Activated T-helper 2 cell treated with anti-CD3 and anti-CD28 coated beads, Interferon-gamma antibody, Interleukin-2, Interleukin-4, amounts not matched to agents 10 μg/mL and 5 μg/mL and 100 μg/mL, durations not matched to agents 14 hours and 24 hours and 36 hours (primary cell): ENCODE measurements at places on chromosomes 3 and 15.

DNA sequence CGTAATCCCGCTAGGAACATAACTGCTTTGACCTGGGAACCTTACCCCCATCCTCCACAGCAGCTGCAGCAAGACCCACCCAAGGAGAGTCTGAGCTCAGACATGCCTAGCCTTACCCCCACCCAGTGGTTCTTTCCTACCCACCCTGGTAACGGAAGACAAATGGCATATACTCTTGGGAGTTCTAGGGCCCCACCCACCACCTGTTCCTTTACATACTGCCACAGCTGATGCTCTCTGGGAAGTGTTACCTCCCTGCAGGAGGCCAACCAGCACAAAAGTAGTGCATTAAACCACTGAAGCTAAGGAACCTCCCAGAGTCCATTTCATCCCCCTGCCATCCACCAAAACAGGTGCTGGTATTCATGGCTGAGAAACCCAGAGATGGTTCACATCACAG is 50.6 kb upstream of the AZI2 start:
- DNase-seq: no peak

- DNase-seq: no peak
Measured at GRCh38 chr3:146750196-146750595, 145.1 kb upstream of the PLSCR5 start.

GRCh38 chr15:66933932-66934867 is 131.2 kb upstream of the SMAD3 start:
- DNase-seq: no peak

DNA sequence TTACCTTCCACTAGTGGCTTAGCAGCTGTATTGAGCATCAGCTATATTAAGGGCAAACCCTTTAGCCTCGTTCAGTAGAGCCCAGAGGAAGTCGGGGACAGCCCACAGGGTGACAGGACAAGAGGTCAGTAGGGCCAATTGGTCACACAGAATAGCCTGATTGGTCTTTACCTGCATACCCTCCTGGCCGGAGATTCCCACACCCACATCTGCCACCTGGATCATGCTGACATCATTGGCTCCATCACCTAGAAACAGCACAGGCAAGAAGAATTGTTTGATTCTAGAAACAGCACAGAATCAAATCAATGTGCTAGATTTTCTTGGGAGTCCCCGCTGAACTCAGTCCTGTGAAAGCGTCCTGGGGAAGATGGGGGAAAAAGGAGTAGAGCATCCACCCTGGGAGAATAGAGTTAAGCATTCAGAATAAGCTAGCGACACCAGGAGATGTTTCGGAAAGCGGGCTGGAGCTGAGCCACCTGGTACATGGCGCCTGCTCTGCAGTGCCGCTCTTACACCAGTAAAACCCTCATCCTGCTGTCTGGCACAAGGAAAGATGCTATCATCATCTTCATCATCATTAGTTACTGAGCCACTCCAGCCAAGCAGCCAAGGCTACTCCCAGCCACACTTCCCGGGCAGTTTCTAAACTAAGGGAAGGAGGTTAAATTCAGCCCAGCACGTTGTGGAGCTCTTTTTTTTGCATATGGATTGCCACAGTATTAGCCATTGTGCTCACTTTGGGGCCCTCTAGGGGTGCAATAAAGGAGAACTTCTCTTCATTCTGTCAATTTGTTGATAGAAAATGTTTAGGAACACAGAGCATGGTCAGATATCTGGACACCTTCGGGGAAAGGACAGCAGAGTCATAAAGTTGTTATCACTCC is 171.3 kb downstream of the ATP10A start:
- DNase-seq: no peak

GRCh38 chr3:28907616-28908015 is 373.3 kb upstream of the RBMS3 start:
- DNase-seq: no peak

DNA sequence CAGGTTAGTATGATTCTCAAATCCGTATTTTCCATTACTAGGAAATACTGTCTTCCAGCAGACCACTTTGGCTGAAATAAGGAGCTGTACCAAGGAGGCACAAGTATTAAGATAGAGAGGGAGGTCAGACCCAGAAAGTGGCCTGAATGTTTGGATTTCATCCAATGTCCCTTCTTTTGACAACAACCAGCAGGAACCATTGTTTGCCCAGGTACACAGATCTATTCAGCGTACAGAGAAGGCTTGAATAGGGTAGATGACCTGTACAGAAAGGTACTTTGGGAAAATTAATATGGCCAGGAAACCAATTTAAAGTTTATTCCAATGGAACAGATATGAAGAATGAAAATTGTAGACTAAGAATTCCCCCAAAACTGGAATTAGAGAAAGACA is 12.6 kb downstream of the MTHFS start:
- DNase-seq: no peak

DNA sequence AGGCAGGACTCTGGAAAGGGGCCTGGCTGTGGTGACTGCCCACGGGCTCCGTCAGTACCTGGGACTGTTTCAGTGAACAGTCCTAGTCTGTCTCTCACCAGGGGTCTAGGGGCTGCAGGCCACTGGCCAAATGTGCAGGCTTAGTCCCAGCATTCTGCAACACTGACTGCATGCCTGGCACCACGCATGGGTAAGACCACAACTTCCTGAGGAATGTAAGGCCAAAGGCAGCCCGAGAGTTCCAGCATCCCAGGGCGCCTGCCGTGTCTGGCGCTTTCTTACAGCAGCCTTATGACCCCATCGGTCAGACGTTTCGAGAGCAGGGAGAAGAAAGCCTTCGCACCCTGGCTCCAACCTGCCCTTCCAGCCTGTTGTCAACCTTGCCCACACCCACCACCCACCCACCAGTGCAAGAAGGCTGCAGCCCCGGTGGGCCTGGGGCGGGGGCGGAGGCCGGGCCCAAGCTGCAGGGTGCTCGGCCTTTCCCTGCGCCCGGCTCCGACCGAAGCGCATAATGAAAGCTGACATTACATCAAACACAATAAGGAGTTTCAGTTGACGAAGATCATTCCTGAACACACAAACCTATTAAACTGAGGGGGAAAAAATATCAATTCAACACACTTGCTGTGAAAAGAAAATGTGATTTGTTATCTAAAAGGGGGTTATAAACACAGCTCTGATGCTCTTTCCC is 29.5 kb upstream of the TMEM115 start:
- DNase-seq: no peak

GRCh38 chr3:27130796-27131195 is 238.4 kb downstream of the NEK10 start:
- no peak for DNase-seq
